ENCODE measurements at places on chromosomes 3 and 15. TPM values are rescaled to one million over a fixed set of nuclear protein-coding genes. Genes with fewer than 3 reads are reported as not detected.
A peak's percentile ranks its signal among the peaks of the same experiment; 100 is the strongest.

- no peak for DNase-seq
- H3K27me3 ChIP-seq, result no peaks in the 10 kb centered on the region
- H3K36me3 ChIP-seq, result no peaks in the 10 kb centered on the region
- H3K27ac ChIP-seq, result peak overlapping the region; percentile 54
- no peak overlapping the region for H3K4me3 ChIP-seq
- H3K4me1 ChIP-seq, result peaks cover 44% of the 10 kb centered on the region
Observed at GRCh38 chr15:92845126-92845508, 55.0 kb upstream of the CHD2 start.

DNA sequence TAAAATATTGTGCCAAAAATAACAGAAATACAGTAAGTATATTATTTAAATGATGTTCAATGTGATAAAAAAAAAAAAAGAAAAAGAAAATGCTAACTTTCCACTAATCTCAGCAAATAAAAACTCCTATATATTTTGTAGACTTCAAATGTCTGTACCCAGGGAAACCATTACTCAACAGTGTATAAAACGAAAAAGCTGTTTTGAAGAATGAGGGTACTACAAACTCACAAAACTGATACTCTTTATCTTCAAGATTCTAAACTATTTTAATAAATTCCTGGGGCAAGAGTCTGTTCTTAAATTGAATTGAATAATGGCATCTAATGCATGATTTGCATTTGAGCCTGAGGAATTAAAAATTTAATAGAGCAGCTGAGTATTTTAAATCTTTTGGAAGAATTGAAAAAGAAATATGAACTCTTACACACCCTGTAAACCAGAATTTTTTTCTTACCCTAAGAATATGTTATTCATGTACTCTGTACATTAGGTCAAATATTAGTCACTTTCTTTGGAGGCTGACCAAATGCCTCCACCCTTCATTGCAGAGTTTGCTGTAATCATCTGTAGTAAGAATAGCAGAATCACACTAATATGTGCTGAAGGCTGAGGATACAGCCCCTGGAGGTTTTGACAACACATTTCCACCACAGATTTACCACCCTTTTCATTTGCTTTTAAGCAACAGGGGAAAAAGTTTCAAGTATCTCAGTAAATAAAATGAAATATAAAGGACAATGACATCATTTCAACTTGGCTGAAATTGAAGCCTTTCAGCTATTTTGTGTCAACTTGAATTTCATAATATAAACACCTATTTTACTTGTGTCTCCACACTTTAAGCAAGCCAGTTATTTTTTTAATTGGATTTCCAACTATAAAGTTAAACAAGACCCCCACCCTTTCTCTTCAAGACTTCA is 79.7 kb downstream of the FBN1 start:
- peak; percentile 52 for DNase-seq
- H3K4me1 ChIP-seq, result no peaks in the 10 kb centered on the region
- H3K4me3 ChIP-seq, result no peak overlapping the region
- H3K36me3 ChIP-seq, result no peaks in the 10 kb centered on the region

DNA sequence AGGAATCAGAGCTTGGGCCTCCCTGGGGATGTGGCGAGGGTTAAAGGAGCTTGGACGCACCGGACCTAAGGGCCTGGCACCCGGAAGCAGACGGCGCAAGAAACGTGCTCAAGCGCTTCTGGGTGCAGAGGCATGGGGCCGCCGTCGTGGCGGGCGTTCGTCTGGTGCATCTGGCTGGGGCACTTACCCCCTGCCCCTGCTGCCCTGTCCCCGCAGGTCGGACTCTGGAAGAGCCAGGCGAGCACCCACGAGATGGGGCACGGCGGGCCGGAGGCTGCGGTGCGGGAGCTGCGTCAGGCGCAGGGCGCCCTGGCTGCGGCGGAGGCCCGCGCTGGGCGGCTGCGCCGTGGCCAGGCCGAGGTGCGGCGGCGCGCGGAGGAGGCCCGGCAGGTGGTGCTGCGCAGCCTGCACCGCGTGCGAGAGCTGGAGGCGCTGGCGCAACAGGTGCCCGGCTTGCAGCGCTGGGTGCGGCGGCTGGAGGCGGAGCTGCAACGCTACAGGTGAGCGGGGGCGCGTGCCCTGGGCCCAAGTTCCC is 2.5 kb downstream of the EFCC1 start:
- DNase-seq, result peak; percentile 89
- H3K4me1 ChIP-seq, result peaks cover 24% of the 10 kb centered on the region
- H3K4me3 ChIP-seq, result no peak overlapping the region
- H3K27me3 ChIP-seq, result peaks cover 37% of the 10 kb centered on the region
- H3K36me3 ChIP-seq, result no peaks in the 10 kb centered on the region

GRCh38 chr3:38084334-38085310 is 45.6 kb downstream of the DLEC1 start:
- H3K4me3 ChIP-seq, result no peak overlapping the region
- H3K36me3 ChIP-seq, result no peaks in the 10 kb centered on the region
- H3K27me3 ChIP-seq, result no peaks in the 10 kb centered on the region
- no peak overlapping the region for H3K27ac ChIP-seq

GRCh38 chr3:102235679-102236078 is 199.1 kb upstream of the ZPLD1 start:
- no peak overlapping the region for H3K4me3 ChIP-seq
- no peak for DNase-seq
- H3K27me3 ChIP-seq, result no peaks in the 10 kb centered on the region
- no peaks in the 10 kb centered on the region for H3K36me3 ChIP-seq
- no peak overlapping the region for H3K27ac ChIP-seq

DNA sequence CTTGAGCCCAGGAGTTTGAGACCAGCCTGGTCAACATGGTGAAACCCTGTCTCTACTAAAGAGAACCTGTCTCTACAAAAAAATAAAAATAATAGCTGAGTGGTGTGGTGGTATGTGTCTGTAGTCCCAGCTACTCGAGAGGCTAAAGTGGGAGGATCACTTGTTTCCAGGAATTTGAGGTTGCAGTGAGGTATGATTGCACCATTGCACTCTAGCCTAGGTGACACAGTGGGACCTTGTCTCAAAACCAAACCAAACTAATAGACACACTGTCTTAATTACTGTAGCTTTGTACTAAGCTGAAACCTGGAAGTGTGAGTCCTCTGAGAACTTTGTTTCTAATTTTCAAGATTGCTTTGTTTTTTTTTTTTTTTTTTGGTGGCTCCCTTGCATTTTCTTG is 30.4 kb downstream of the MGA start:
- no peaks in the 10 kb centered on the region for H3K36me3 ChIP-seq
- no peak for DNase-seq
- no peak overlapping the region for H3K4me3 ChIP-seq
- H3K27ac ChIP-seq, result no peak overlapping the region
- peaks cover 48% of the 10 kb centered on the region for H3K4me1 ChIP-seq
- H3K27me3 ChIP-seq, result no peaks in the 10 kb centered on the region

DNA sequence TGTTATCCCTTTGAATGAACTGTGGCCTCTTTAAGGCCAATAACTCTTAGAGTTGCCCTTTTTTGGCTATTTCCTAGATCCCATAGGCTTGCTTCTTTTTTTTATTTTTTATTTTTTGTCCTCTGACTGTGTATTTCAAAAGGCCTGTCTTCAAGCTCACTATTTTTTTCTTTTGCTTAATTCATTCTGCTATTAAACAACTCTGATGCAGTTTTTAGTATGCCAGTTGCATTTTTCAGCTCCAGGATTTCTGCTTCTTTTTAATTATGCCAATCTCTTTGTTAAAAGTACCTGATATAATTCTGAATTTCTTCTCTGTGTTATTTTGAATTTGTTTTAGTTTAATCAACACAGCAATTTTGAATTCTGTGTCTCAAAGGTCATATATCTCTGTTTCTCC is 912.1 kb downstream of the PLOD2 start:
- H3K4me1 ChIP-seq, result no peaks in the 10 kb centered on the region
- no peak overlapping the region for H3K27ac ChIP-seq
- H3K4me3 ChIP-seq, result no peak overlapping the region

DNA sequence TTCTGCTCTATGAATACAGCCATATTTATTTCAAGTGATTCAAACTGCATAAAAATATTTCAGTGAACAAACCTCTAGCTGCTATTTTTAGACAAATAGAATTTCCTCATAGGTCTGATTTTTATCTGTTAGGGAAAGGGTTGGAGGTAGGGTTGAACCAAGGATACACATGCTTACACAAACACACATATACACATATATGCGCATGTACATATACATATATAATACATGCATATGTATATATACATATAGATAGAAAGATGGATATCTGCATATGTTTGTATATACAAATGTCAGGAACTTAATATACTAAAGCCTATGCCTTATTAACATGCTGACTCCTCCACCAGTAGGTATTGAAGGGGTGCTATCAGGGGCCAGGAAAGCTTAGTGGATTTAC is 18.1 kb downstream of the ZBBX start:
- no peak for DNase-seq
- no peaks in the 10 kb centered on the region for H3K27me3 ChIP-seq
- no peak overlapping the region for H3K4me3 ChIP-seq
- H3K27ac ChIP-seq, result no peak overlapping the region

Gene ARHGAP11A
- total RNA-seq, result 7.3 TPM

Gene REC114
- not detected for total RNA-seq

DNA sequence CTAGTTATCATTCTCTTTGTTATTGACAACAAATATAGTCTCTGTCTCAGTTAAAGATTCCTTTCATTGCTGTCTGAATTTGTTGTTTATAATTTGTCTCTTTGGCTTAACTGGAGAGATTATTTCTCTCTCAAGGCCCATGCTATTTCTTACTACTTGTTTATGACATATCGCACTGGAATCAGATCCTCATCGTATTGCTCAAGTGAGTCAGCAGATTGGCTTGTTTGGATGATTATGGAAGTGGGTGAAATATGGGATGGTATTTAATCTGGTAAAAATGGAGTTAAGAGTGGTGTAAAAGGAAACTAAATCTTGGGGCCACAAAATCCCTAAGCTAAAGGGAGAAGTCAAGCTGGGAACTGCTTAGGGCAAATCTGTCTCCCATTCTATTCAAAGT is 613.1 kb downstream of the SI start:
- H3K36me3 ChIP-seq, result no peaks in the 10 kb centered on the region
- no peak overlapping the region for H3K4me3 ChIP-seq
- no peaks in the 10 kb centered on the region for H3K4me1 ChIP-seq
- no peak overlapping the region for H3K27ac ChIP-seq
- no peaks in the 10 kb centered on the region for H3K27me3 ChIP-seq

GRCh38 chr15:98651036-98651481 is 2.7 kb downstream of the IGF1R start:
- peaks cover 44% of the 10 kb centered on the region for H3K27me3 ChIP-seq
- peak overlapping the region; percentile 84 for H3K4me3 ChIP-seq
- H3K27ac ChIP-seq, result peak overlapping the region; percentile 92
- no peaks in the 10 kb centered on the region for H3K36me3 ChIP-seq
- H3K4me1 ChIP-seq, result peaks cover 6% of the 10 kb centered on the region

DNA sequence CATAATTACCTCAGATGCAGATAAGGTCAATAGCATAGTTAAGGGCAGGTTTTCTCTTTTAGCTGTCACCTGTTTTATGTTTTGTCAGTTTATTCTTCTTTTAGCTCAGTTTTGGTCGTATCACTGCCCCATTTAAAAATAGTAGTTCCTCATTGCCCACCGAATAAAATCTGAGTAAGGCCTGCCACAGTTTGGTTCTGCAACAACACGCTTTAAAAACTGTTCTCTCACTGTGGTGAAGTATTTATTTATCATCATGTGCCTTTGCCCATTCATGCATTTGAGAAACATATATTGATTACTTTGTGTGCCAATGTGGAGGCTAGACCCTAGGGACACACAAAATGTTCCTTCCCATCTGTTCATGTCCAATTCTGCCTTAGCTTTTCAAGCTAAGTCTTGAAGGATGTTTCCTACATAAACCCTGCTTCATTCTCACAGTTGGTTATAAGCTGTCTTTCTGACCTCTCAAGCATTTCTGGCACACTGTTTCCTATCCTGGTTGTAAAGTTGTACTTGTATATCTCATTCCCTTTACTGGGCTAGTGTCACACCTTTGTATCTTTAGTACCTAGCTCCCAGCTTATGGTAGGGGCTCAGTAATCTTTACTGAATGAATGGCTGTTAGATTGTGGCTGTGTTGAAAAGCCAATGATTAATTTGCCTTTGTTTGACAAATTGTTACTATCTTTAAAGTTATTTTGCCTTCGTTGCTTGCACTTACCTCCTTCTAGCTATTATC is 23.9 kb downstream of the AKAP13 start:
- H3K36me3 ChIP-seq, result no peaks in the 10 kb centered on the region
- no peak overlapping the region for H3K4me3 ChIP-seq
- peak overlapping the region; percentile 45 for H3K27ac ChIP-seq
- peaks cover 45% of the 10 kb centered on the region for H3K4me1 ChIP-seq
- no peaks in the 10 kb centered on the region for H3K27me3 ChIP-seq

DNA sequence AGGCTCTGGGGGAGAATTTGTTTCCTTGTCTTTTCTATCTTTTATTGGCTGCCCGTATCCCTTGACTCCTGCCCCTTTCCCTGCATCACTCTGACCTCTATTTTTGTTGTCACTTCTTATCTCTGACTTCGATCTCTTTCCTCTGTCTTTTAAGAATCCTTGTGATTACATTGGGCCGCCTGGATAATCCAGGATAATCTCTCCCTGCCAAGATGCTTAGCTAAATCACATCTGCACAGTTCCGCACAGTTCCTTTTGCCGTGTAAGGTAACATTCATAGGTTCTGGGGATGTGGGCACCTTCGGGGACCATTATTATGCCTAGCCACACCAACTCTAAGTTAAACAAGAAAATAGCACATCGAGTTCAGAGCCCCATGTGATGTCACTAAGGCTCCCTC is 103.0 kb upstream of the DPPA4 start:
- DNase-seq, result no peak
- no peaks in the 10 kb centered on the region for H3K27me3 ChIP-seq
- no peak overlapping the region for H3K4me3 ChIP-seq
- no peak overlapping the region for H3K27ac ChIP-seq

Gene CAV3
- total RNA-seq, result 0.37 TPM

DNA sequence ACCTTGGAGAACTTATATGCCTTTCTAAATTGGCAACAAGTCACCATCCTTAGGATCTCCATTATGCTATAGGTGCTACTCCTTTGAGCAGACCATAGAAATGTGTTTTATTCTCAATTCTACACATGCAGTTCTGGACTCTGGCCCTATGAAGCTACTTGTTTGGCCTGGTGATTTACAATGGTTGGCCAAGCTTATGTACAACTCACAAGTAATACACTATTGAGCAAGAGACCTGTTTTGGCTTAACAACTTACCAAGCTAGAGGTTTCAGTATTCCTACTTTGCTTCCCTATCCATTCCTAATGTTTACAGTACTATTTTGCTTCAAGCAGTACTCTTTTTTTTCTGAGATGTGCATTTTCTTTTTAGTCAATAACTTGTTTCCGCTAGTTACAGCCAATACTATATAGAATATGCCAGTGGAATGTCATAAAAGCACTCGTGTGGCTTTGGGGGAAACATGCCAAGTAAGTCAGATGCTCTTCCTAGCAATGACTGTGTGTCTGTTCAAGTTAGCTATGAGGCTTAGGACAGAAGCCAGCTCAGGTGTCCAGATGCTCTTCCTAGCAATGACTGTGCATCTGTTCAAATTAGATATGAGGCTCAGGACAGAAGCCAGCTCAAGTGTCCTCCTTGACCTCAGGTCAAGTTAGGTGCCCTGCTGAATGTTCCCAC is 174.9 kb upstream of the SEMA6D start:
- no peak for DNase-seq
- H3K4me1 ChIP-seq, result no peaks in the 10 kb centered on the region
- no peak overlapping the region for H3K4me3 ChIP-seq
- no peak overlapping the region for H3K27ac ChIP-seq
- no peaks in the 10 kb centered on the region for H3K27me3 ChIP-seq
